ENCODE measurements at places on chromosomes 12 and 14. TPM values are rescaled to one million over a fixed set of nuclear protein-coding genes. Genes with fewer than 3 reads are reported as not detected.

GRCh38 chr14:64790478-64790877 is 86.3 kb downstream of the PLEKHG3 start:
- DNase-seq: no peak

DNA sequence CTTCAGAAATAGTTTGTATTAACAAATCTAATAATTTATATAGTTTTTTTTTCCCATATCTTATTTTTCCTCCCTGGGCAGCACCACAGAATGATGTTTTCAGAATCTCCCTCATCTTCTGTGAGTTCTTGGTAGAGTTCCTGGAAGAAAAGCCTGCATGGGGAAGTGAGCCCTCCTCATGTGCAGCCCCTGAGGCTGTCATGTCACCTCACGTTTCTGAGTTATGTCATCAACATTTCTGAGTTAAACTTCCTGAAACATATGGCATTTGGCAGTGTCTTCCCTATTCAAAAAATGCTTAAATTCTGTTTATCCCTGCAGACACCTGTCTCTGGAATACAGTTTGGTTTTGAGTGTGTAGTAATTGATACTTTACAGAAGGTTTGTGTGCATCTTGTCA is 979.0 kb downstream of the TMEM121 start:
- no peak for DNase-seq

DNA sequence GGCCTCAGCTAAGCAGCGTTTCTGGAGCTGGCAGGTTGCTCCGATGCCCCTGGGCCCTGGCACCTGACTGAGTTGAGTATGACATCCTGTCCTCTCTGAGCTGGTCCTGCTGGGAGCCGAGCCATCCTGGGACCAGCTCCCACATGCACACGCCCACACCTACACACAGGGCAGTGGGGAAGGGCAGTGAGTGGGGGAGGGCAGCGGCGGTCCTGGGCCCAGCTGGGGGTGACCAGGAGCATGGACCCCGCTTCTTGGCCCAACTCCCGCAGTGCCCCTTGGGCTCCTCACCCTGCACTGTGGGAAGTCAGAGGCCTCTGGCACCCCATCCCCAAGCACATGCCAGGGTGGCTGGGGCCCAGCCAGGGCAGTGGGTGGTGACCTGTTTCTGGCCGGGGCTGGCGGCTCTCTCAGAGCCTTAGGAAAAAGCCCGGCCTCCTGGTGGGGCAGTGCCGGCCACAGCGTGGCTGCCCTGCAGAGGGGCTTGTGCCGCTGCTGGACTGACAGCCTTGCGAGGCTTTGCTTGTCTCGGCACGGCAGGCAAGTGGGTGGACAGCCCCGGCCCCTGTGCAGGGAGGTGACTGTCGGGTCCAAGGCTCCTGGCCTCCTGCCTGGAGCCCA is 5.9 kb upstream of the CRIP2 start:
- no peak for DNase-seq

DNA sequence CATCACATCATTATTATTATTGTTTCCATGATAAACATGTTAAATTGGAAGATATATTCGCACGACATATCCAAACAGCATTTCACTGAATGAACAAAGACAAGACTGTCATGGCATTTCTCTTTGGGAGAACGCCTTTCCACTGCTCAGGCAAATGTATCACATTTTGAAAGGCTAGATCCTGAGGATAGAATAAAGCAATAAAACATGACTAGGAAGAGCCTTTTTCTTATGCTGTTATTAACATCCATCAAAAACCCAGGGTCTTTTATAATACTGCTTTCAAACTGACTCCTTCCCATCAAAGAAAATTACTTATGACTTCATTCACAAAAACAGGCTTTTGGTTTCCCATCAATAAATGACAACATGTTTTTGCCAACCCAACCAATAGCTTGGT is 630.9 kb downstream of the TMTC2 start:
- no peak for DNase-seq

The SCFD1 gene
- total RNA-seq: 107 TPM
